ENCODE measurements at places on chromosomes 2 and 18. TPM values are rescaled to one million over a fixed set of nuclear protein-coding genes. Genes with fewer than 3 reads are reported as not detected.

DNA sequence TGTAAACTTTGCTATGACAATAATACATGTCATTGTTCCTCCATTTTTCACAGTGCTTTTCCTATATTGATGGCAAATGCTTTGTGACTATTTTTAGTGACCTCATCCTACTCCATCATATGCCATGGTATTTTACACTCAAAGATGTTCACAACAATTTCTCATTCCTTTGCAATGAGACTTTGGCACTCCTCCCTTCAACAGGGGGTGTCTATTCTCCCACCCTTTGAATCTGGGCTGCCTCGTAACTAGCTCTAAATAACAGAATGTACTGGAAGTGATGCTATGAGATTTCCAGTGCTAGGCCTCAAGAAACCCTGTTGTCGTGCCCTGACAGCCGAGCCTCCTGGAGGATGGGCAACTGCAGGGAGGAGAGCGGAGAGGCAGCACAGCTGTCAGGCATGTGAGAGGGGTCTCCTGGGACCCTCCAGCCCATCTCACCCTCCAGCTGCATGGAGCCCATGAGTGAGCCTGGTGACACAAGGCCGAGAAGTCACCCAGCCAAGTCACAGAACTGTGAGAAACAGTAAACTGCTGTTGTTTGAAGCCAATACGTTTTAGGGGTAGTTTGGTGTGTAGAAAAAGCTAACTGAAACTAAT lies 103.1 kb upstream of the APCDD1 start:
- no peak for DNase-seq

Gene PDE1A
- total RNA-seq: 2.9 TPM

GRCh38 chr2:173395567-173396351 lies 41.1 kb downstream of the CDCA7 start:
- no peak for DNase-seq

DNA sequence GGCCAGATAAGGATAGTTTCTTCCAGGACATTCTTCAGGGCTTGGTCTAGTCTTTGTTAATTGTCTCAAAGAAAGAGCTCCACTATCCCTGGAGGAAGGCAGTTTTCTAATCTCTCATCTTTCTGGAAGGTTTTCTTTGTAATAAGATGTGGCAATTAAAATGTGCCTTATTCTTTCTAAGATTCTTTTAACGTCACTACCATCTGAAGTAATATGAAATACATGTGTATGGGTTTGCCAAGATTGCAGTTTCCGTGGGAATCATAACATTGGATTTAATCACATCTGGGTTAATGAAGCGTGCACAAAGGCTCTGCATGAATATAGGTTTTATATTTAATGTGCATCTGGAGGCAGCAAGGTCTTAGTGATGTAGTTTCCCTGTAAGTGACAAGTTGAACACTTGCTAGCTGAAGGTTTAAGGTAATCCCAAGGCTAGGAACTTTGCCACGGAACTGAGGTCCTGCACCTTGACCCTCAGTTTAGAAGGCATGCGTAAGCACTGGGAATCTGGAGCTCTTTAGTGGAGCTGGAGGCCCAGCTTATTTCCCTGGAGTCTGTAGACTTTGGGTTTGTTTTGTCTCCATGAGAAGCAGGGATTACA lies 25.7 kb downstream of the DIS3L2 start:
- no peak for DNase-seq

Gene PMAIP1
- total RNA-seq: 75.1 TPM

GRCh38 chr2:71880846-71881610 lies 266.6 kb downstream of the CYP26B1 start:
- peak; percentile 97 for DNase-seq

DNA sequence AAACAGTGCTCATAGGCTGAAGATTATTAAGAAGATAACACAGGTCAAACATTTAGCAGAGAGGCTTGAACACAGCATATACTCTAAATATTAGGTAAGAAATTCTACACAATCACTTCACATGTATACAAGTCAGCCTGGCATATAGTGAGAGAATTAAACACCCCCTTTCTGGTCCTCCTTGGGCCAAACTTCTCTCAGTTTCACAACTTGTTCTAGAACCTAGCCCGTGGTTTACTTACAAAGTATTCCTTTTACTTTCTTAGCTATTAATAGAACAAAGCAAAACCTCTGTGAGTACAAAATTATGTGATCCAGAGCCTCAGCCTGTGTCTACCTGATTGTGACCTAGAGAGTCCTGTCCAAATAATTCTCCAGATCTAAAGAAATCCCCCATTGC lies 562.8 kb downstream of the TNS1 start:
- no peak for DNase-seq

All from myocyte (in vitro differentiated cells).